ENCODE measurements at places on chromosomes 1 and 21.

GRCh38 chr21:17045214-17045853, 467.5 kb upstream of the CXADR start:
- DNase-seq = peak; percentile 59

- DNase-seq = no peak
Observed at GRCh38 chr1:18649693-18650370, 19.2 kb downstream of the PAX7 start.

DNA sequence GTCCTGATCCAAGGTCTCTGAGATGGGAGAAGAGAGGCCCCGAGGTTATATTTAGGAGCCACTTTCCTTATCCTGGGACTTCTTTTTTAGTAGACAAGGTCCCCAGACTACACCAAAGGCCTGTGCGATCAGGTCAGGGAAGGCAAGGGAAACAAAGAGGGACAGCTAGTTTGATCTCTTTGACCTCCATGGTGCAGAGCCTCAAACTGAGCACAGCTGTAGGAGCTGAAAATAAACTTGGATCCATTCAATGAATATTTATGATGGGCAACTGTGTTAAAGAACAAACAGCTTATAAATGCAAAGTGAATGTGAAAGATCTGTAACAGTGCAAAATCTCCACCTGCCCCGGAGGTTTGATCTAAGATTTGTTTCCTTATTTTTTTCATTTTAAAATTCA, 256.6 kb downstream of the DYRK1A start:
- no peak for DNase-seq

- DNase-seq = no peak
Observed at GRCh38 chr1:8720347-8720746, 97.1 kb downstream of the RERE start.

DNA sequence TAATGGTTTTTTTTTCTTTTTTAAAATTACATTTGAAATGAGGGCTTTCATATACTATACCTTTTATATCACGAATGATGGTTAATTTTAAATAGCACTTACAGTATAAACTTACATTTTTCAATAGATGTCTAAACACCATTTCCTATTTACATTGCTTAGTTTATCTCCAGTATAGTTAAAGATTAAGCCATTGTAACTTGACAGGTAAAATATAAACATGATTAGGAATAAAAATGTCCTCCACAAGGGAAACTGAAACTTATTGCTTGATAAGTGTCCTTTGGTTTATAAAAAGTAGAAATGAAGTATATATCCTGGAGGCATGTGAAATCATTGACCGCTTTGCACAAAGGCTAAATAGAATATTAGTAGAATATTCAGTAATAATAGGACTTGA, 20.2 kb downstream of the CTH start:
- DNase-seq = no peak

DNA sequence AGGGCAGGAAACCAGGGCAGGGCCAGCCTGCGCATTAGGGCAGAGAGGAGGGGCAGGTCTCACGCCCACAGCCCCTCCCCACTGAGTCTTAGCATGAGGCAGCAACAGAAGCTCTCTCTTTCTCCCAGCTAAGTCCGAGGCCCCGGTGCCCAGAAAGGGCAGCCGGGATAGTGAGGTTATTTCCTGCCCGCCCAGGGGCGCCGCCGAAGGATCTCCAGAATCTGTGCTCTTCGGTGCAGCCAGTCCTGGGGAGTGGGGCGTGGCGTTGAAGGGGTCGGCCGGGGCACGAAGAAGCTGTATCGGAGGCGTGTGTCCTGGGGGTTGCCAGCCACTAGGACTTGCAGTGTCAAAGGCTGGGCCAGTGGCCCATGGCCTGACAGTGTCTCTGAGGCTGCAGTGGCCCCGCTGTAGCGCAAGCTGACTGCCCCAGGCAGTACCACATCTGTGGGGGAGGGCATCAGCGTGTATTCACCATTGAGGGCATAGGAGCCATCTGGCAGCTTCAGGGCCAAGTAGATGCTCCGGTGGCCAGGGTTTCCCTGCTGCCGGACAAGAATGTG, 7.8 kb downstream of the ADAMTS4 start:
- no peak for DNase-seq

DNA sequence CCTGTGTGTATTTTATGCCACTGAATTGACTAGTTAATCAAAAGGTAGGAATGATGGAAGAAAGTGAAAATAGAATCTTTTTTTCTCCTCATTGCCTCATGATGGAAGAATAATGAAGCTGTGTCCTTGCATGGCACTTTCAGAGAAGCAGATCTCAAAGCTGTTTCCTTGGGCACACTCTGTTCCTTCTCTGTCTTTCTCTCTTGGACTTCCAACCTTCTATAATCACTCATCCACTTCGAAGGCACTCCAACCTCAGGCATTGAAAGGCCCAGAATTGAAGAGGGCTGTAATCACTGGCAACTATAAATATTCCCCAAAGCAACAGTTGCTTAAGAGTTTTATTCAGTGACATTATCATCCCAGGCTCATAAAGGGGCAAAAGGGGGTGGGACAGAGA, 31.1 kb upstream of the DNASE2B start:
- DNase-seq = no peak

GRCh38 chr1:150561254-150561973, 12.2 kb downstream of the ADAMTSL4 start:
- peak; percentile 99 for DNase-seq

DNA sequence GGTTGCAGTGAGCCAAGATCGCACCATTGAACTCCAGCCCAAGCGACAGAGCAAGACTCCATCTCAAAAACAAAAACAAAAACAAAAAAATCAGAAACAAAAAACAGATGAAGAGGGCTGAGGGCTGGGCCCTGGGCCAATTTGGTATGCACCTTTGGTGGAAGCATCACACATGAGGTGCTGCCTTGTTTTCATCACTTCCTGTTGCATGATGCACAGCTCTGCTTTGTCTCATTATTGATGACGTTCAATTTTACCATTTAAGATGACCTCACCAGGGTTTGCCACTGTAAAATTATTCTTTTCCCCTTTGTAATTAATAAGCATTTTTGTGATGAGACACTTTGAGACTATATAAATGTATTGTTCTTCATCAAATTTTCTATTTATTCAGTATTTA, 9.8 kb upstream of the IFNAR2 start:
- DNase-seq = no peak

GRCh38 chr1:219626865-219627264, 14.0 kb upstream of the ZC3H11B start:
- no peak for DNase-seq

Data from NCI-H526 (cell line).